ENCODE measurements at places on chromosomes 1 and 21. TPM values are rescaled to one million over a fixed set of nuclear protein-coding genes. Genes with fewer than 3 reads are reported as not detected.

PI4KB gene
- total RNA-seq = 37.5 TPM

AGBL4 gene
- 5.5 TPM for total RNA-seq

CYP4Z1 gene
- not detected for total RNA-seq

IL10RB gene
- total RNA-seq = 4.1 TPM

ATP5IF1 gene
- 222 TPM for total RNA-seq

GJA9 gene
- not detected for total RNA-seq

LCE3D gene
- total RNA-seq = not detected

REN gene
- total RNA-seq = not detected

HSD11B1 gene
- total RNA-seq = not detected

ANGPTL3 gene
- total RNA-seq = not detected

MAB21L3 gene
- total RNA-seq = 0.09 TPM

GBP7 gene
- total RNA-seq = not detected

GRCh38 chr21:39666026-39666425, 53.3 kb downstream of the B3GALT5 start:
- DNase-seq = peak; percentile 2

- DNase-seq = no peak
These were observed 2.7 kb downstream of the HIVEP3 start for GRCh38 chr1:41915786-41916571.

DNA sequence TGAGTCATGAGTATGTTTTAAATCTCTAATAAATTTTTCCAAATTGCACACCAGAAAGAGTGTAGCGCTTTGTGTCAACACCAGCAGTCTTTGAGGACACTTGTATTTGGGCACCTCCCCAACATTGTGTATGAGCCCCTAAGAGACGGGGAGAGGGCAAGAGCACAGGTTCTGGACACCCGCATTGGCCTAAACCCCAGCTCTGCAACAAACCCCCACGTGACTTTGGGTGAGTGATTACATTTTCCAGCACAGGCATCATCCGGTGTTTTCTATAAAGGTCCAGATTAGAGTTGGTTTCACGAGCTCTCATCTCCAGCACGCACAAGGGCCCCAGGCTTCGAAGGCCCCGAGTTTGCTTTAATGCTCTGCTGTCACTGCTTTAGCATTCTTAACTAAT, 66.3 kb upstream of the SLC45A1 start:
- no peak for DNase-seq

DNA sequence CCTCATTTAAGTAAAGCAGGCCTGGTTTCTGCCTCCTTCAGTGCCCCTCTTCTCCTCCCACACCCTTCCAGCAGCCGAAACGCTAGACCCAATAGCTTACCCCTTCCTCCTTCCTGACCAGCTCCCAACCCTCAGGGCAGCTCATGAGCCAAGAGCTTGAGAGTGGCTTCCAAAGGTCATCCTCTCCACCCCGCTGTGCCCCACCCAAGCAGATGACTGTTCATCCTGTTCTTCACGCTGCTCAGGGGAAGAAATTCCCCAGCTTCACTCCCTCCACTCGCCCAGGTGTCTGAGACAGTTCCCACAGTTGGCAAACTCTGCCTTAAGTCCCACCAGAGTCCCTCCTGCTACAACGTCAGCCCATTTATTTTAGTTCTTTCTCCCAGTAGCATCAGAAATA, 23.4 kb downstream of the ARHGEF19 start:
- no peak for DNase-seq

DNA sequence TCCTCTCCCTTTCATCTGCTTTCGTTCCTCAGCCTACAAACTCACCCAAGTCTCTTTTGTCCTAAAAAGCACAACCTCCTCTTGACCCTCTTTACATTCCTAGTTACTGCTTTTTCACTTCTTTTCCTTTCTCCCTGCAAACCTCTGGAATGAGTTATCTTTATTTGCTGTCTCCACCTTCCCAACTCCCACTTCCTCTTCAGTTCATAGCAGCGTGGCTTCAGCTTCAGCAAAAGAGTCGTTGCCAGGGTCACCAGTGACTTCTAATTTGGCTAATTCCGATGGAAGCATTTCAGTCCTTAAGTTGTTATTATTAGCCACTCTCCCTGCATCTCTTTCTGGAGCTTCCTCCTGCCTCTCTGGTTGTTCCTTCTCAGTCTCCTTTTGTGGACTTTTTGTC, 6.2 kb upstream of the TMEM54 start:
- DNase-seq = no peak

DNA sequence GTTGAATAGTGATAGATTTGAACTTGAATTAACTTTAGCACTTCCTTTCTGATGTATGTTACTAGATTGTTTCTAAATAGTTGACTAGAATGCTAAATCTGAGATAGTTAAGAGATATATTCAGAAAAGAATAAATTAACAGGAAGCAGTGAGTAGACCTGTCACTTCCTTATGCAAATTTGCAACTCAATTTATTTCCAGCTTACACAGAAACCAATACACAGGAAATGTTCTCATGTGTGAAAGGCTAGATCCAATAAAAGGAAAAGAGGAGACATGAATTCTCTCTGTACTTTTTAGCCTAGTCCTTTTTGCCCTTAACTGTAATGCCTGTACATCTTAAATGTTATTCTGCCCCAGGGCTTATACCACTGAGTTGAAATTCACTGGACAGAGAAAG, 522.3 kb downstream of the COL11A1 start:
- DNase-seq = no peak

DNA sequence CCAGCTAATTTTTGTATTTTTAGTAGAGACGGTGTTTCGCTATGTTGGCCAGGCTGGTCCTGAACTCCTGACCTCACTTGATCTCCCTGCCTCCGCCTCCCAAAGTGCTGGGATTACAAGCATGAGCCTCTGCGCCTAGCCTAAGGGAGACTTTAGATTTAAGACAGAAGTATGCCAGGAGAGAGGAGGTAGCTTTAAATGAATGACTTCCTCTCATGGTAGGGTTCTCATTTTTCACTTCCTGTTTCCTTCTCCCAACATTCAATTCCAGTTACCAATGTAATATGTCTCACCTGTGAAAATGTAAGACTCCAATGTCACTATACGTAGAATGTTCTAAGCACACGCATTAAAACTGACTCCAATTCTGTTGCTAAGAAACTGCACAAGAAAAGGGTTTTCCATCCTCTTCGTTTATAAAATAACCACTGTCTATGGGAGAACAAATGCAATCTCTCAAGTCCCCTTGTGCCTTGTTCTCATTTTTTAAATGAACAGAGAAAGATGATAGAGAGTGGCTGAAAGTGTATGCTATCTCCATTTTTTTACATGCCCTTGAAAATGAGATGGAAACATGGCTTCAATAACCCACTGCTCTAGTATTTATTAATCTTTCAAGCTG, 140.0 kb downstream of the SLC45A1 start:
- DNase-seq = no peak

DNA sequence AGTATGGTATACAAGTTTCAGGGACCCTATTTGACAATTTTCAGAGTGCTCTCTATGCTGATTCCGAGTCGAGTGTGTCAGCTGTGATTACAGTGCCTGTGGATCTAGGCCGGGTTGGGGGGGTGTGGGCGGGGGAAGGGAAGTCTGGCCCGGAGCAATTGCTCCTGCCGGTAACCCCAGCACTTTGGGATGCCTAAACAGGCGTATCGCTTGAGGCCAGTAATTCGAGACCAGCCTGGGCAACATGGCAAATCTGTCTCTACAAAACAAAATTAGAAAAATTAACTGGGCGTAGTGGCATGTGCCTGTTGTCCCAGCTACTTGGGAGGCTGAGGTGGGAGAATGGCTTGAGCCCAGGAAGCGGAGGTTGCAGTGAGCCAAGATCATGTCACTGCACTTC, 1.6 kb upstream of the IL10RB start:
- peak; percentile 33 for DNase-seq

GRCh38 chr21:37874904-37875780, 41.1 kb downstream of the KCNJ6 start:
- no peak for DNase-seq

DNA sequence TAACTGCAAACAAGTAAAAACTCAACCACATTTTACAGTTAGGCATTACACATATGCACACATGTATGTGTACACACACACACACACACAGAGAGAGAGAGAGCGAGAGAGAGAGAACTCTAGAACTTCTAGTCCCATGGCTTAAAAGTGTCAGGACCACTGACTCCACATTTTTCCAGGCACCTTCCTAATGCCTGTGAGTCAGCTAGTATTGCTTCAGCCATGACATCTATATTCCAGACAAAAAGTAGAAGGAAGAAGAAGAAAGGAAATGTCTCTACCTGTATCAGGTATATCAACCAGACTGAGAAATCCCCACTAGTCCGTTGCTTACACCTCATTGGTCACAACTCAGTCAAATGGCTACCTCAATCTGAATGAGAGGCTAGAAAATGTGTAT, 31.9 kb upstream of the TACSTD2 start:
- DNase-seq = no peak

DNA sequence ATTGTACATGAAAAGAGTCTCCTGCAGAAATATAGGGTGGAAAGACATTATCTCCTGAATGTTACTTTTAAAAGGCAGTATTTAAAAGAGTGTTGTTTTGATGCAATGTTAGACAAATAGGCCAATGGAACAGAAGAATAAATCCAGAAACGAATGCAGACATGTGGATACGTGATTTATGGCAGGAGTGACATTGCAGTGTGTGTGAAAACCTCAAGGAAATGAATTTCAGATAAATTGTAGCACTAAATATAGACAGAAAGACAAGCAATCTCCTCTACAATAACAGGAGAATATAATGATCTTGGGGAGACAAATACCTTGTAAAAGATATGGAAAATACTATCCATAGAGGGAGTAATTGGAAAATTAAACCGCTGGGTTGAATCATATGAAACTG, 387.8 kb upstream of the CHRM3 start:
- no peak for DNase-seq

DNA sequence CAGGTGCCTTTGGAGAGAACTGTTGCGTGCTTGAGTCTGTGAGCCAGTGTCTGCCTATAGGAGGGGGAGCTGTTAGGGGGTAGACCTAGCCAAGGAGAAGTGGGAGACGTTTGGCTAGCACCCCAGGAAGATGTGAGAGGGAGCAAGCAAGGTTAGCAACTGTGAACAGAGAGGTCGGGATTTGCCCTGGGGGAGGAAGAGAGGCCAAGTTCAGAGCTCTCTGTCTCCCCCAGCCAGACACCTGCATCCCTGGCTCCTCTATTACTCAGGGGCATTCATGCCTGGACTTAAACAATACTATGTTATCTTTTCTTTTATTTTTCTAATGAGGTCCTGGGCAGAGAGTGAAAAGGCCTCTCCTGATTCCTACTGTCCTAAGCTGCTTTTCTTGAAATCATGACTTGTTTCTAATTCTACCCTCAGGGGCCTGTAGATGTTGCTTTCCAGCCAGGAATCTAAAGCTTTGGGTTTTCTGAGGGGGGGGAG, 2.4 kb downstream of the BTG2 start:
- DNase-seq = peak; percentile 82

DNA sequence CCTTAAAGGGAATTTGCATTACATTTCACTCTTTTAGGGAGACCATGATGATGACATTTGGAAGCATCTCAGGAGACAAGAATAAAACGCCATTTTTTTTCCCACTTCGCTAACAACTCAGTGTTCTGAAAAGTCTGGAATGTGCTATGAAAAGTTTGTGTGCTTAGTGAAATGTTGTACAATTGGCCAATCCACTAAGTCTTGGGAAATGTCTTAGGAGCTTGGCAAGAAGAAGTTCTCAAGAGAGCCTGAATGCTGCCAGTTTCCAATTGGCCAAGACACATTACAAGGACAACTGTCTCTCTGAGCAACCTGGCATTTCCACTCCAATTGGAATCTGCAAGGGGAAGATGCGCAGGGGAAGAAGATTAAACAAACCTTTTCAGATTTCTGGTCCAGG, 401.8 kb downstream of the RWDD3 start:
- DNase-seq = no peak

DNA sequence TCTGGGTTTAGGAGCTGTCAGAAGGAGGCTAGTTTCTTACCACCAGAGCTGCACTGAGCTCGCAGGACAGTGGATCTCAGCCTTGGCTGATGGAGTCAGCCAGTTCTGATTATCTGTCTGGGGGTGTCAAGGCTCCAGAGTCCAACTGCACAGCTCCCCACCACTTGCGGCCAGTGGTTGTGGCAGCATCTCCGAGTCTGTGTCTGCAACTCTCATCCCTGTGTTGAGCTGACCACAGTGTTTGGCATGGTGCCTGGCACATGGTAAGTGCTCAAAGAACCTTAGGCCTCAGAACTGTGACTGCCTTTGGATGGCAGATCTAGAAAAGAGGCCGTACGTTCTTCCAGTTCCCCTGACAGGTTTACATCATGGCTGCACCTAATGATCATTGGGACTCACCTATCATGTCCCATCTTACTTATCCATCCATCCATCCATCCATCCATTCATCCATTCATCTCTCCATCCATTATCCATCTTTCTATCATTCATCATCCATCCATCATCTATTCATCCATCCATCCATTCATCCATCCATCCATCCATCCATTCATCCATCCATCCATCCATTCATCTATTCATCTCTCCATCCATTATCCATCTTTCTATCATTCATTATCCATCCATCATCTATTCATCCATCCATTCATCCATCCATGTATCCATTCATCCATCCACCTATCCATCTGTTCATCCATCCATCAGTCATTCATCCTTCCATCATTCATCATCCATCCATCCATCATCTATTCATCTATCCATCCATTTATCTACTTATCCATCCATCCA, 114.5 kb downstream of the CRYAA start:
- DNase-seq = no peak

DNA sequence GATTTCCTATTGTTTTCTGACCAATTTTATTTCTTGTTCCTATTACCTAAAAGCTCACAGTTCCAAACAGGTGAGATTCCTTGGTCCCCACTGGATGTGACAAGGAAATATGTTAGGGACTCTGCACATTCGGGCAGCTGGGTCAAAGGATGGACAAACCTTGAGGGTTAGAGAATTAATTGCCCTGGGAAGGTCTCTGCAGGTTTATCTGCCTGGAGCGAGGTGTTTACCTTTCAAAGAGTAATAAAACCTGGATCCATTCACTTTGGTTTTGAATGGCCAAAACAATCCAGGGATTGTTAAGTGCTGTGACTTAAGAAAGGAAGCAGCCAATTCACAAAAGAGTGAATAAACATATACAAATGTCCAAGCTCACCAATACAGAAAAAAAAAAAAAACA, 33.6 kb upstream of the RAB4A start:
- DNase-seq = no peak

- no peak for DNase-seq
These were observed 108.0 kb downstream of the LBR start for GRCh38 chr1:225319871-225320270.

GRCh38 chr1:119808491-119808890, 2.8 kb downstream of the REG4 start:
- DNase-seq = no peak

DNA sequence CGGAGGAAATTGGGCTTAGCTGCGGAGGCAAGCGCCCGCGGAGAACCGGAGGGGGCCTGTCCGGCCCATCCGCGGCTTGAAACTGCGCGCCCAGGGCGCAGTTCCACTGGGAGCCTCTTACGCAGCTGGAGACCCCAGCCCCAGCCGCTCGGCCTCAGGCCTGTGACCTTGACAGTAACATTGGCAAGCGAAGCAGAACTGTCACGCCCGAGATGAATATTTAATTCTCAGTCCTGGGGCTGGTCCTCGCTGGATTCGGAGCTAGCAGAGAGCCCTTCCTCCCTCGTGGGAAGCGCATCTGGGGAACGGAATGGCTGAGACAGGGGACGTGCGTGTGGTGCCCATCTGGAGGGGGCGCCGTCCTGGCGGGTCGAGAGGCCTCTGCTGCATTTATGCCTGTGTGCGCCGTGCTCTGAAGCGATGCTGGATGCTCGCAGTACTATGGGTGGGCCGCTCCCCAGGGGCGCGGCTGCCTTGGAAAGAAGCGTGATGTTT, 928 bp downstream of the SLC6A17 start:
- no peak for DNase-seq
